AG10803 (cell line): ENCODE measurements at places on chromosomes 12 and 14.
A peak's percentile ranks its signal among the peaks of the same experiment; 100 is the strongest.

DNA sequence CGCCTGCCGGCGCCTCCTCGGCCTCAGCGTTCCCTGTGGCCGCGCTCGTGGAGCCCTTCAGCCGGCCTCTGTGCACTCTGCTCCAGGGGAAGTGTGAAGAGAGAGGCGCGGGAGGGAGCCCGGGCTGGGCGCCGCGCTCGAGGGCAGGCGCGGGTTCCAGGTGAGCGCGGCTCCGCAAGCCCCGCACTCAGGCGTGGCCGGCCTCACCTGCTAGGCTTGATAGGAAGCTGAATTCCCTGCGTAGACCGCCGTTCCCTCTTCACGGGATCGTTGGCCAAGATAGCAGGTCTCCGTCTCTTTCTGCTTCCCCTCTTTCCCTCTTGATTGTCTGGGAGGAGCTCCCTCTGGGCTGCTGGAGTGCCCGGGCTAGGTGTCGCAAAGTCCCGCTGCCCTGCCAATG, 89.7 kb downstream of the ASCL4 start:
- no peak for DNase-seq

DNA sequence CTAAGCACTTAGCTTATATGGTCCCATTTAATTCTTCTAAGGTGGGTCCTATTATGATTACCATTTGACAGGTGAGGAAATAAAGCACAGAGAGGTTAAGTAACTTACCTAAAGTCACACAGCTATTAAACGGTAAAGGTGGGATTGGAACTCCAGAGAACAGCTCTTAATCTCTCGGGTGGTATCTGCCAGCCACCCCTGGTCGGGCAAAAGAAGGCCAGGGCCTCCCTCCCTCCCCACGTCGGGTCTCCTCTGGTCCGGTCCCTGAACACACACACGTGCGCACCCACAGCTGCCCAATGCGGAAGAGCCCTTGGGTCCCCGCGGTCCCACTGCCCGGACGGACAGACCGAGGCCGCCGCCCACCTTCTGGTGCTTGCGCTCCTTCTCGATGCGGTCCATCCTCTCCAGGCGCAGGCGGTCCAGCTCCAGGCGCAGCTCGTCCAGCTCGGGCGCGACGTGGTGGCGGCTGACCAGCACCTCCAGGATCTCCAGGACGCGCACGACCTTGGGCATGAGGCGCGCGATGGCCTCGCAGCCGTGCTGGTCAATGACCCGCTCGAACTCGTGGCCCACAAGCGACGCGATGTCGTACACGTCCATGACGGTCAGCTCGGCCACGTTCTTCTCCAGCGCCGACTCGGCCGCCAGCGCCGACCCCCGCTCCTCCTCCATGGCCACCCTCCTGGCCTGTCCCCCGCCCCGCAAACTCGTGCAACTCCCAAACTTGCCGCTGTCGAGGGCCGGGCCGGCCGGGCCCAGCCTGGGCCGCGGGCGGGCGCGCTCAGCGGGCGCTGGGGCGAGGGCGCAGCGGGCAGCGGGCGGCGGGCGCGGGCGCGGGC, 490 bp downstream of the RILPL1 start:
- peak; percentile 40 for DNase-seq

GRCh38 chr12:117311-117710, 50.7 kb downstream of the IQSEC3 start:
- no peak for DNase-seq

DNA sequence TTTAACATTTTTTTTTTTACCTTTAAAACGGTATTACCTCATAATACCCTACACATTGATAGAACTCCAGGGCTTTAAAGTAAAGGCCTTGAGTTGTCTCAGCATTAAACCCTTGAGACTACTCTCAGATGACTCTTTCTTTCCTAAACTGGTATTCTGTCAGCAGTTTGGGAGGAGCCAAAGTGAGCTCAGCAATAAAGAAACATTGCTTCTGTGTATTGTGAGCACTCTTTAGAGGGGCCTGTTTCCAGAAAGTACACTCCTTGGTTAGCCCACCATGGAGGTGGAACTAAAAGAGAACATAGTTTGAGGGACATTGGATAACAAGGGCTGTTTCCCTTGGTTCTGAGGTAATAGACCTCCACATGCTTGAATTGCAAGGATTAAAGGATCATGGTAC, 20.4 kb downstream of the MAP3K12 start:
- no peak for DNase-seq

- DNase-seq, result no peak
These were observed 8.2 kb upstream of the SMUG1 start for GRCh38 chr12:54197010-54197409.

DNA sequence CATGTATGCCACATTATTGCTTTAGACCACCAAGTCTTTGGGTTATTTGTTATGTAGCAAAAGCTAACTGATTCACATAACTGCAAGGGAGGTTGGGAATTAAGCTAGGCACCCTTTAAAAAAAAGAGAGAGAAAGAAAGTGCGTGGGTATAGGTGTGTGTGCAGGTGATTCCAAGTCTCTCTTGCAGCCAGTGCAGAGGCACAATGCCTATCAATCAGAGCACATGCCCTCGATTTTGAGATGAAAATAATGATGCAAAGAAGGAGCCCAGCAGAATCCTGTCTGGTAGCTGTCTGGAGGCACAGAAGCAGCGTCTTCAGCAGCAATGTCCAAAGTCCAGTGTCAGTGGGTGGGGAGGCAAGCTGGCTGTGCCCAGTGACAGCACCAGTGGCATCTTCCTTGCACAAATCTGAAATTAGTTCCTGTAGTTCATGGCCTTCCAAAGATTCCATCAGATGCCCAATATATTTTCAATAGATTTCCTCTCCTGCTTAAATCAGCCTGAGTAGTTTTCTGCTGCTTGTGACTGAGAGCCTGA, 62.4 kb upstream of the TBPL2 start:
- DNase-seq, result no peak

DNA sequence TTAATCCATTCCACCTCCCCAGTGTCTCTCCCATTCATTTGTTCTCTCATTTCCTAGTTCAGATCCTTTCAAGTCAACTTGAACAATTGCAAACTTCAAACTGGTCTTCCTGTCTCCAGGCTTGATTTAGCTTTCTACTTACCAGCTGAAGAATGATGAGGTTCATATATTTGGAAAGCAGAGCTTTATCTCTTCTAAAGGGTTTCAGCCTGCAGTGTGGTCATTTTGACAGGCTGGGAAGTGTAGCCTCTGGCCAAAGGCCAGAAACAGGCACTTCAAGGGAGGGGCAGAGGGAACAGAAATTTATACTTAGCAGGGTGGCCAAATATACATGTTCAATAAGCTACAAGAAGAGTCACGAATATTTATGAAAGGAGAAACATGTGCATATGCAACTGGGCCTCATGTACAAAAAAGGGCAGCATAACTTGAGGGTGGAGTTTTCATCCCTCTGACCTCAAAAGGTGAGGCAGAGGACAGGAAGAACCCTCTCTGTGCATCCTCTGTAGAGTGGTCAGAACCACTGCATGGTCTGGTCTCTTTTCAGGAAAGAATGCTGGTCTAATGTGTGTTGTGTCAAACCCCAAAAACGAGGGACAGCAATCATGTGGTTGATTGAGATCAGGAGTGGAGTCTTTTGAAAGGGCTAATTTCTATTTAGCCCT, 34.0 kb upstream of the HECTD1 start:
- DNase-seq, result no peak

DNA sequence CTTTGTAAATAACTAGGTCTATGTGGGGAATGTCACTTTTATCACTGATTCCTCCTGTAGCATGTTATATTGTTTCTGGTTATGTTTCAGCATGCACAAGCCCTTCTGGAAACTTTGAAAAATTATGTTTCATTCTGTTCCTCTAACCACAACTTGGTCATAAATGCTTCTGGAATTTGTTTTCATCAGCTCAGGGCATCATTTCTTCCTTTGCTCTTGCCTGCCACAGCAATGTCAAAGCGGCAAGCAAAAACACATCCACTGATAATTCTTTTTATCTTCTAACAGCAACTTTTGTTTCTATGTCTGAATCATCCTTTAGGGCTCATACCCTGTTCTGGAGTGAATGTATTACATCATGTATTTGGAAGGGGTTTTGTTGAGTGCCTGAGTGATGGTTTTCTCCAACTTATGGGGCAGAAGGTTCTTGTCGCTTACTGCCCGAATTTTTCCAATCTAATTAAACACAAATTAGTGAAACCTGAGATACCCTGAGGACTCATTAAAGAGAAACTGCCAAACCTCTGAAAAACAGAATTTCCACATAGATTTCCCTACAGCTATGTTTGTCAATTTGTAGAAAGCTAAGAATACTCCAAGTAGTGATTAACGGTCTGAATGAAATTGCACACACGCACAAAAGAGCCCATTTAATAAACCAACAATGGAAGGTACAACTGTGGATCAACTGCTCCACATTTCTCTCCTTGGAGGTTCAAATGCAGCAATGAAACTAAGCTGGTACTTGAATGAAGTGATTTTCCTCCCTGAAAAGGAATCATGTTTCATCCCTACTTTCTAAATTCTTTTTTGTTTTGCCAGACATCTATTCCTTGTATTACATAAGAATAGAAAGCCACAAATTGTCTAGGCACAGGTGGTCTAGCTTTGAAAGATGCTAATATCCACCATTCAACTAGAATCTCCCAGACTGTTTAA, 173.5 kb upstream of the KRR1 start:
- peak; percentile 89 for DNase-seq

- no peak for DNase-seq
These were observed 3.4 kb upstream of the TMEM229B start for GRCh38 chr14:67491741-67492507.

DNA sequence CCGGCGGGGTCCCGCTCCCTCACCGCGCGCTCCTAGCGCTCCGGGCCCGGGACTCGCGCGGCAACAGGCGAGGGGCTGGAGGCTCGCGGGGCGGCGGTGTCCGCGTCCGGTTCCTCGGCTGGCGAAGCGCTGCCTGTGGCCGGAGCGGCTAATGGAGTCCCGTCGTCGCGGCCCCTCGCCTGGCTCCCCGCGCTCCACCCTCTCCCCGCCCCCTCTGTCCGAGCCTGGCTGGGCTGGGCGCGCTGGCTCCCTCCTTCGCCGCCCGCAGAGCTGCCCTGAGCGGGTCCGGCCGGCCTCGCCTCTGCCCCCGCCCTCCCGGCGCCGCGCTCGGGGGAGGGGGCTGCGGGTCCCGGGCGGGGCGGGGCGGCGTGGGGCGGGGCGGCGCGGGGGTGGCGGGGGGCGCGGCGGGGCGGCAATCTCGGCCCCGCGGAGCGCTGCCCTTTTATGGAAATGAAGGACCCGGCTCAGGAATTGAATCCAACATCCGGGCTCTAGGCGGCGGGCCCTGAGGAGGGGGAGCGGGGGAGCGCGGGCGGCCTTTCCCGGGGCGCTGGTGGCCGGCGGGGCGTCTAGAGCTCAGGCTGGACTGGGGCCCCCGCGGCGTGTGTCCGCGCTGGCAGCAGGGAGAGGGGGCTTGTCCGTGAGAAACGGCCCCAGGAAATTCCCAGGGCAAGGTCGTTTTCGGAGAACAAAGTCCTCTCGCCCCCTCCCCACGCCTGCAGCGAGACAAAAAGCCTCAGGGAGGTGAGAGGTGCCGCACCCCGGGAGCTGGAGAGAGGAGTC, at the start of gene FERMT2:
Gene FERMT2, minus strand, starts transcription at position 153 of the 783 bp plus-strand sequence. CDS start 482 bp downstream, outside the sequence.
- DNase-seq, result peak; percentile 84

DNA sequence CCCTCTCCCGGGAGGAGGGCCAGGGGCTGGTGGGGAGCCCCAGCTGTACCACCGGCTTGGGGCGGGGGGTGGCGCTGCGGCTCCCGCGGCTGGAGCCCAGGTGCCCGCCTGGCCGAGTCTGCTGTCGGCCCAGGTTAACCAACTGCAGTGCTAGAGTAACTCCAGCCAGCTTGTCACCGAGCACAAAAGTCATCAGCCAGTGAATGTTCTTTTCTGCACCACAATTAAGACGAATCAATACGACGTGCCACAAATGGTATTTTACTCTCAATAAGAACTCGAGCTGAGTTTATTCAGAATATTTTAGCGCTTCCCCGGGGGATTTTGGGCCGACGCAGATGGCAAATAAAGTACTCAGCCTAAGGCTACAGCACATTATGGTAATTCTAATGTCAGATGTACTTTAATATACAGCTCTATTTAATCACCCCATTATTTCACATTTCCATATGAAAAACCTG, 83.2 kb downstream of the BCL11B start:
- DNase-seq, result no peak

DNA sequence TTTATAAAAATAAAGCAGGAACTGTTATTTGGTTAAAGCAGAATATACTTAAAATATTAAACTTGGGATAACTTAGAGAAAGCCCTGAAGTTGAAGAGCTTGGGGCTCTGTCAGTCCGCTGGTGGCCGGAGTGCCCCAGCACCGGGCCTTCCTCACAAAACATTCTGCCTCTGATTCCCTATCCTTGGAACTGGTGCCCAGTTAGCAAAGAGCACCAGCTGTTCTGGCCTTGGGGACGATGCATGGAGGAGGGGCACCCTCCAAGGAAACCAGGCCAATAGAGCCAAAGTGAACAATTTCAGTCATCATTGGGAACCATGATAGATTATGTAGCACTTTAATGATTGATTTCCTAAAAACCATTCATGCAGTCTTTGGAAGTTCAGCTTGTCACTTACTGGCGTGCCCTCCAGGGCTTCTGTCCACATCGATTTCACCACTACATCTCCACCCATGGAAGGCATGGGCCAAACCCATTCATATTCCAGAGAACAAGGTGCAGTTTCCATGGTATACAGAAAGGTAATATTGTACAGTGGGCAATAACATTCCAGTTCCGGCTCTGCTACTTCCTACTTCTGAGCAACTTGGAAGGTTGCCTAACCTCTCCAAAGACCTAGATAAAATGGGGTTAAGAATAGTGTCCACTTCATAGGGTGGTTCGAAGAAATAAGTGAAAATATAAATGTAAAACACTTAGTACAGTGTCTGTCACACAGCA, 145.9 kb downstream of the ETV6 start:
- no peak for DNase-seq

DNA sequence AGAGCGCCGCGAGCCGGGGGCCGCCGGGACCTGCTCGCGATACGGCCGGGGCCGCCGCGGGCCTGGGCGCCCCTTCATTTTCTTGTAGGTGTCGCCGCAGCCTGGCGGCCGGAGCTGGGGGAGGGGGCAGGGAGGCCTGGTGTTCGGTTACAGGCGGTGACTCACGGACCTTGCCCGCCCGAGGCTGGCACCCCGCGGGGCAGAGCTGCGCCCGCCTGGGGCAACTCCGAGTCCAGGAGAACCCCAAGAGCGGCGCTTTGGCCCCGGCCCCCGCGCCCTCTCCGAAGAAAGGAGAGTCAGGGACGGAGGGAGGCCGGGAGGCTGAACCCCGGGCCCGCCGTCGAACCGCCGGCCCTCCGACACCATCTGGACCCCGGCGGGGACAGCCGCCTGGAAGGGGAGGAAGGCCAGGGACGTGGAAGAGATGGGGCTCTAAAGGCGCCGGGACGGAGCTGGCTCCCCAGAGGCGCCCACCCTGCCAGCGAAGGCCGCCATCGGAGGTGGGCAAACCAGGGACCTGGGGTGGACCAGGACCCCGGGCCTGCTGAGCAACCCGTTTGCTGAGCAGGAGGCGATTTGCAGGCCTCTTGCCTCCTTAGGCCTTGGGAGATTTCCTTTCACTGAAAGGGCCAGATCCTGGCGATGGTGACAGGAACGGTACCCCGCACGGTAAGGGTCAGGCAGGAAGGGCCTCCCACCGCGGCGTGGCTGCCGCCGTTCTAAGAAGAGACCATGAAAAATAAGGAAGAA, 843 bp upstream of the NUAK1 start:
- DNase-seq, result peak; percentile 85

DNA sequence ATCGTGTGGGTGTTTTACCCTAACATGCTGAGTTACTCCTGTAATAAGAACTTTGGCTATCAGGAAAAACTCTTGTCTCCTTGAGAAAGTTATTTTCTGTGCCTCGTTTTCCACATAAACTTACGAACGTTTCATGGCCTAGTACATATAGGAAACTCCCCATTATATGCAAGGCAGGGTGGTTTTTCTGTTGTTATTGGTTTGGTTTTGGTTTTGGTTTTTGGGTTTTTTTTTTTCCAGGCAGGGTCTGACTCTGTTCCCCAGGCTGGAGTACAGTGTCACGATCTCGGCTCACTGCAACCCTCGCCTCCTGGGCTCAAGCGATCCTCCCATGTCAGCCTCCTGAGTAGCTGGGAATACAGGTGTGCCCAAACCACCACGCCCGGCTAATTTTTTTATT, 5.5 kb downstream of the OR6C3 start:
- no peak for DNase-seq
